ENCODE measurements at places on chromosomes 2 and 18.
A peak's percentile ranks its signal among the peaks of the same experiment; 100 is the strongest.

- peak; percentile 10 for DNase-seq
Observed at GRCh38 chr2:188199716-188200128, 92.0 kb upstream of the GULP1 start.

- no peak for DNase-seq
Observed at GRCh38 chr2:100252811-100253698, 69.2 kb downstream of the LONRF2 start.

GRCh38 chr2:230447455-230448451 lies 31.8 kb downstream of the SP100 start:
- no peak for DNase-seq

DNA sequence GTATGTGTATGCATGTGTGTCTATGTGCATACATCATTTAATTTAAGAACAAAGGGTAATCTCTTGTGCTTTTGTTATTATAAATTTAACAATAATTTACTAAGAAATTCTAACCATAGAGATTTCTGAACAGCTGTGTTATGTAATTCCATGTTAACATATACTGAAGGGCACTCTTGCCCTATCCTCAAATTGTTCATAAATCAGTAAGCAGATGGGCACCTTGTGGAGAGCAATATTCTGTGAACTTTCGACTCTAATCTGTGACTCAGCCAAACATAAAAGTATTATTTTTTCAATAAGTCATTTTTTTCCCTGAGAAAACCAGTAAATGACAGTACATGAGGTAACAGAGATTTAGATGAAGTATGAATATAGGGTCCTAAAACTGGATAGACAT lies 938.3 kb upstream of the CRIM1 start:
- no peak for DNase-seq

DNA sequence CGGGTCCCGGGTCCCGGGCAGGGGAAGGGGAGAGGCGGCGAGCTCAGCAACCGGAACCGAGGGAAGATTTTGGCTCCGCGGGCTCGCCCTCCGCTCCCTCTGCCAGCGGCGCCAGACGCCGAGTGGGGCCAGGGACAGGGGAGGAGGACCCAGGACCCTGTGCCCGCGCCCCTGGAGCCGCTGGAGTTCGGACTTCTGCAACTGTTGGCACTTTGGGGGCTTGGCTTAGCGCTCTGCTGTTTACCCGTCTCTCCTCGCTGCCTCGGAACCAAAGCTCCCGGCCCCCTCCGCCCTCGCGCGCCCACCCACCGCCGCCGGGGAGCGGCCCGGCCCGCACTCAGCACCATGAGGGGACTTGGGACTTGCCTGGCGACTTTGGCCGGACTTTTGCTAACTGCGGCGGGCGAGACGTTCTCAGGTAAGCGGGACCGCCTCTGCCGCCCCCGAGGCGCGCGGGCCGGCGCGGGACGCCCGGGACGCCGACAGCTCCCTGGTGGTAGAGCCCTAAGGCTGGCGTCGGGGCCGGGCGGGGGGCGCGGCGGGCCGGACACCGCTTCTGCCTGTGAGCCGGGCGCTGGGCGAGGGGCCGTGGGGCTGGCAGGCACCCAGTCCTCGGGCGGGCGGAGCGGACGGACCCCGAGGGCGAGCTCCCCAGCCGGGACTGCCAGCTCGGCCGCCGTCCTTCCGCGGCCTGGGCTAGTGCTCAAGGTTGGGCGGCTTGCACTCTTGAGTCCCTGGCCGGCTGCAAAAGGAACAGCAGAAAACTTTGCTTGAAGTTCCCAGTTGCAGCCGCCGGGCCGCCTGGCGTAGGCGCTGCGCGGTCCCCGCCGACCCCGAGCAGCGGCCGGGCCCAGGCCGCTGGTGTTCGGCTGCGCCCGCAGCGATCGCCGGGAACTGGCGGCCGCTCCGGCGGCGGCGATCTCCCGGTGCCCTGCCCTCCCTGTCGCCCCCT lies 634 bp downstream of the PTPRM start:
- DNase-seq: no peak

- DNase-seq: no peak
Observed at GRCh38 chr2:214465363-214466146, 54.7 kb downstream of the VWC2L start.

GRCh38 chr2:104746858-104747257 lies 107.1 kb upstream of the POU3F3 start:
- DNase-seq: no peak

GRCh38 chr2:112768432-112768831 lies 4.0 kb upstream of the CKAP2L start:
- DNase-seq: no peak

- DNase-seq: no peak
Observed at GRCh38 chr18:30501594-30501993, 540.9 kb downstream of the DSC3 start.

- DNase-seq: no peak
Observed at GRCh38 chr18:37394610-37394965, 171.0 kb downstream of the CELF4 start.

GRCh38 chr18:3593381-3593903 lies 143.5 kb downstream of the TGIF1 start:
- peak; percentile 80 for DNase-seq

GRCh38 chr18:45384137-45384961 lies 230.9 kb upstream of the SLC14A2 start:
- DNase-seq: peak; percentile 2

DNA sequence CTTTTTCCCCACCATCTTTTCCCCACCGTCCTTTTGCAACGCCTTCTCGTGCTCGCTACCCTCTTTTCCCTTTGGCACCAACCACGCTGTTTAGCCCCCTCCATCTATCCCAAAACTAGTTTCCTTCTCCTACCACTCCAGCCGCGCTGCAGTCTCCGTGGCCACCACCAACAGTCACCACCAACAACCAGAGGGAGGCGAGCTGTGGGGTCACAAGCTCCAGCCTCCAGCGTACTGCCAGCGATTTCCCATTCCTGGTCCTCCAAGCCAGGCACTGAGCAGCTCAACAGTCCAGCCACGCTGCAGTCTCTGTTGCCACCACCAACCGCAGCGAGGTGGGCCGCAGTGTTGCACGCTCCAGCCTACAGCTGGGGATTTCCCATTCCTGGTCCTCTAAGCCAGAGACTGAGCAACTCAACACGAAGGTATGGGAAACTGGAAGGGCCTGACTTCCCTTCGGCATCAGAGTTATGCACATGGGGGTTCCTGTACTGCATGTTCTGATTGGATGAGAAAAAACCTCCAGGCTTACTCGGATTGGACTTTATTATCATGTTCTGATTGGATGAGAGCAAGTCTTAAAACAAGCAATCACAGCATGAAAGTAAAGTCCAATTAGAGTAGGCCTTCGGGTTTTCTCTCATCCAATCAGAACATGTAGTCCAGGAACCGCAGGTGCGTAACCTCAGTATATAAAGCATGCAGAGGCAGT lies 42.3 kb upstream of the IMP4 start:
- no peak for DNase-seq

- DNase-seq: no peak
Observed at GRCh38 chr2:44430342-44430741, 68.6 kb downstream of the CAMKMT start.

DNA sequence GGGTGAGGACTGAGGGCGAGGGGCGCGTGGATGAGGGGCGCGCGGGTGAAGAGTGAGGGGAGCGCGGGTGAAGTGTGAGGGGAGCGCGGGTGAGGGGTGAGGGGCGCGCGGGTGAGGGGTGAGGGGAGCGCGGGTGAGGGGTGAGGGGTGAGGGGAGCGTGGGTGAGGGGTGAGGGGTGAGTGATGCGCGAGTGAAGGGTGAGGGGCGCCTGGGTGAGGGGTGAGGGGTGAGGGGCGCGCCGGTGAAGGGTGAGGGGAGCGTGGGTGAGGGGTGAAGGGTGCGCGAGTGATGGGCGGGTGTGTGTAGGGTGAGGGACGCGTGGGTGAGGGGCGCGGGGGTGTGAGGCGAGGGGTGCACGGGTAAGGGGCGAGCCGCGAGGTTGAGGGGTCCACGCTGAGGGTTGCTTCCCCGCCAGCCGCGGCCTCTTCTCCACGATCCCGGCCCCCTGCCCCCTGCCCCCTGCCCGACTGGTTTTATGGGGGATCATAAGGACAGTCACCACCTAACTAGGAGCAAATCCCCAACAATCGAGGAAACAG lies 1.1 kb upstream of the SLC66A2 start:
- DNase-seq: no peak

GRCh38 chr18:21483051-21483450 lies 117.5 kb downstream of the ESCO1 start:
- DNase-seq: no peak

DNA sequence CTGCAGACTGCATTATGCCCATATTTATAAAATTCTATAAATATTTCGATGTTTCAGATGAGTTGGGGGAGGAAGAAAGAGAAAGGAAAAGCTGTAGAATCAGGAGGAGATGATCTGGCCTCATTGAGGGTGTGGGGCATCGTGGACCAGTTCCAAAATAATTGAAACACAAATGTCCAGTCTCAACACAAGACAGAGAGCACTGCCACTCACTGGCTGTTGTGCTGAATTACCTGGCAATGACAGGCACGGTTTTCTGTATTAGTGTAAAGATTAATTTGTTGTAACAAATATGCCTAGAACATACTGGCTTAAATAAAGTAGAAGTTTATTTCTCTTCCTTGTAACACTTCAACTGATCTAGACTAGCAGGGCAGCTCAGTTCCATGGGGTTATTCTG lies 24.1 kb downstream of the POLE4 start:
- DNase-seq: no peak

DNA sequence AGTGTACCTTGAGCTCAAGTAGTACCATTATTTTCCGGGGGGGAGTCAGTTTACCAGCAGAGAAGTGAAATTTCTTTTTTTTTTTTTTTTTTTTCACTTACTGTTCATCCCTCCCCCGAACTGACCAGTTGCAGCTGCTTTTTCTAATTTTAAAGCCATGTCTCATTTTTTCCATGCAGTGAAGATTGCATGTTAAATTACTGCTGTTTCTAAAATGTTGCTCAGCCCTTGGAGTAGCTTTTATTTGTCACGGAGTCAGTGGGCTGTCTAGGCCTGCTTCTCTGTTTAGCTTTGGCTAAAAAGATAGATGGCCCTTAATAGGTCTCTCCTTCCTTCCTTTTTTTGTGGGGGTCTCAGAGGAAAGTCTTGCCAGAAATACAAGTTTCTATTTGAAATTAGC lies 70.2 kb downstream of the NGEF start:
- no peak for DNase-seq

DNA sequence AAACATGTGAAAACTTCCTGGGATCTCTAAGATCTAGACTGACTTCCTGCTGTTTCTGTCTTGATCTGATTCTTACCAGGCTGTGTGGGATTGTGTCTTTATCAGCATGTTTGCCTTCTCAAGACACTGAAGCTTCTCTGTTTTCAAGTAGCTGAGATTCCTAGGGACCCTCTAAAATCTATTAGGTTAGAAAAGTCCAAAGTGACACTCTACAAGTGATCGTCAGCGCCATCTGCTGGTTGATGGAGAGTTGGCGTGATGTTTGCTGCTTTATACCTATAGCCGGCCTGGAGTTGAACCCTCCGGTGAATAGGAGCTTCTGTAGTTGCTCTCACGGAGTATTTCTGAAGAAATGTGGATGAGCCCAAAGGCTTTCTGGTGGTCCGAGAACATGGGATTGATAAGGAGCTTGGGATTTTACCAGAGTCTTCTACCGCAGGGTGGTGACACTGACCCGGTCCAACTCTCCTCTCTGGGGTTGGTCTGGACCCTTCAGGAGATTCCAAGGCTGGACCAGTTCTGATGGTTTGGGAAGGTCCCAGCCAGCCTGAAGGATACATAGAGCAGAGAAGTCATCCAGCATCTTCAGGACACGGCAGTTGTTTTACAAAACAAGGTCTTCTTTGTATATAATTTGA lies 96.0 kb upstream of the TTC39C start:
- DNase-seq: peak; percentile 45

- no peak for DNase-seq
Observed at GRCh38 chr18:41326311-41326710, 628.7 kb upstream of the PIK3C3 start.

GRCh38 chr2:39241588-39241987 lies 2.2 kb downstream of the CDKL4 start:
- DNase-seq: no peak

DNA sequence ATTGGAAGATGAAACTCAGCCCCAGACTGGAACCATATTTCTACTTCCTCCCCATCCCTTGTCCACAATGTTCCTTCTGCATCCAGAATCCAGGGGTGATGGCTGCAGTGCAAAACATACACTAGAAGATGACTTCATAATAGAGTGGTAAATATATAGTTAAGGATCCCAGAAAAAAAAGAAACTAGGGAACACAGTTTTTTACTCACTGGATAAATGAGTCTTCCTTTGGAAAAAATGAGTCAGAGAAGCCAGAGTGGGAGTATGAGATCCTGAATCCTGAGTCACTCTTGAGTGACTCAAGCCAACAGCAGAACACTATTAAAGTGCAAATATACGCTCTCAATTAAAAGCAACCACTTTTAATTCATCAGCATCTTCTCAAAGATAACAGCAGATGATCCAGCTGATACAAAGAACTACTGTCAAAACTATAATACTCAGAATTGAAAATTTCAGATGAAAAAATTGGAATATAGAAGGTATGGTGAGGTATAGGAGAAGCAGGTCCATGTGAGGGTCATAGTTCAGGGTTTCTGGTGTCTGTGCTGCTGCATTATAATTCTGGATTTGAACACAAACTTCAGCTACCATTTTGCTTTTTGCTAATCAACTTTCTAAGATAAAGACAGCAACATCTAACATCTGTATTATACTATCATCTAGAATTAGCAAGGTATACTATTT lies 987.2 kb upstream of the CDH2 start:
- DNase-seq: peak; percentile 82

- no peak for DNase-seq
Observed at GRCh38 chr2:38091760-38092159, 15.8 kb upstream of the CYP1B1 start.

DNA sequence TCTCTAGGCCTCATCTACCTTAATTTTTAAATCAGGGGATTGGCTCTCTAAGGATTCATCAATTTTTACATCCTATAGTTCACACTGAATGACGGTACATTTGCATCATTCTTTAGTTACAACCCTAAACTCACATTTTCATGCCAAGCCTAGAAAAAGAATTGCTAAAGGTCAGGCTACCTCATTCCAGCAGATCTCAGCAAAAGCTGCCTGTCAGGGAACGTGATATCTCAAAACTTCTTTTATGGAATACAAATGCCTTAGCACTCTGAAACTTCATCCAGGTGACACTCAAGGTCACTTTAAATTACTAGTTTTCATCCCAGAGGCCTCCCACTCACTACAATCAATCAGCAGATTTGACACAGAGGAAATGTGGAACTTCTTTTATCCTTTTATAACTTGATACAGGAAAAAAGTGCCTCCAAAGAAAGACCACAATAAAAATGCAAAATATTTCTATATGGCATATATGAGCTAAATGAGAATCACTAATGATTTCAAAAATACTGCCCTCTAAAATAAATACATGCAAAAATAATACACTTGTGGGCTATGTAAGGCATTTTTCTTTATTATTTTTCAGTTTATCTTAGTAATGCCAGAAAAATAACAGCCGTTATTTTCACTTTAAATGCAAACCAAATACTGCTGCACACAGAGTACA lies 91.5 kb downstream of the ARHGEF33 start:
- DNase-seq: no peak

Data from glomerular endothelial cell (primary cell).